ENCODE measurements at places on chromosomes 11 and 22.

DNA sequence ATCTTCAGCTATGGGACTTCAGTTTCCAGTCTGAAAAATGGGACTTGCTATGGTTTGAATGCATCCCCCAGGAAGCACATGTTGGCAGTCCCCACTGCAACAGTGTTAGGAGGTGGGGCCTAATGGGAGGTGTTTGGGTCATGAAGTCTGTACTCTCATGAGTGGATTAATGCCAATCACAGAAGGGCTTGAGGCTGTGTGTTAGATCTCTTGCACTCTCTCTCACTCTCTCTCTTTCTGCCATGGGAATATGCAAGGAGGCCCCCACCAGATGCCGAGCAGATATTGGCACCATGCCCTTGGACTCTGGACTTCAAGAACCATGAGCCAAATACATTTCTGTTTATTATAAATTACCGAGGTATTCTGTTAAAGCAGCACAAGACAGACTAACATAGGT lies 7.8 kb upstream of the AP1B1 start:
- DNase-seq, result no peak

GRCh38 chr11:133403900-133404299 lies 128.4 kb downstream of the OPCML start:
- no peak for DNase-seq

- DNase-seq, result no peak
These were observed 80.1 kb downstream of the PICALM start for GRCh38 chr11:85988780-85989179.

GRCh38 chr11:61059260-61059752 lies 43.0 kb upstream of the CD5 start:
- DNase-seq, result no peak

GRCh38 chr22:47775191-47775590 lies 1012.7 kb downstream of the TBC1D22A start:
- no peak for DNase-seq

Measured in stimulated activated CD4-positive, alpha-beta T cell treated with anti-CD3 and anti-CD28 coated beads, Interleukin-1b, Interleukin-23, amount 100 ng/mL, for 1 hour (primary cell).